Heart right ventricle (tissue), 16 donors: ENCODE measurements at places on chromosomes 12 and 14.

GRCh38 chr12:21169878-21170472 is 39.0 kb downstream of the SLCO1B1 start:
- no peak overlapping the region for H3K27ac ChIP-seq
- H3K27me3 ChIP-seq, result no peaks in the 10 kb centered on the region
- no peaks in the 10 kb centered on the region for H3K4me1 ChIP-seq
- no peaks in the 10 kb centered on the region for H3K36me3 ChIP-seq
- no peak for DNase-seq

DNA sequence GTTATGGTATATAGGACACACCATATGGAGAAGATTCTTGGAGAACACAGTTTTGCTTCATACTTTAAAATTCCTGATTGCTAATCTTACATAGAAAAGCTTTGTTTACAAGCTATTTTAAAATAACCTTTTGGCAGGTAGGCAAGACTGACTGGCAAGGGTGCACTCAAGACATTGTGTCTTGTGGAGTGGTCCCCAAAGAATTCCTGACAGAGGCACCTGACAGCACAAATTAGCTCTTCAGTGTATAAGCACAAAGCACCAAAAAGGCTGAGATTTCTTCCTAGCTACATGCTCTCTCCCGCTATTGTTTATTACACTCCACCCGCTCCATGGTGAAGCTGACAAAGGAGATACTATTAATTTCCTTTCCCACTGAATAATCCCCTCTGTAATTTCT is 139.4 kb downstream of the MON2 start:
- H3K4me1 ChIP-seq, result peaks cover 4% of the 10 kb centered on the region
- no peaks in the 10 kb centered on the region for H3K27me3 ChIP-seq
- H3K36me3 ChIP-seq, result no peaks in the 10 kb centered on the region
- no peak for DNase-seq
- H3K4me3 ChIP-seq, result peak overlapping the region; percentile 89

DNA sequence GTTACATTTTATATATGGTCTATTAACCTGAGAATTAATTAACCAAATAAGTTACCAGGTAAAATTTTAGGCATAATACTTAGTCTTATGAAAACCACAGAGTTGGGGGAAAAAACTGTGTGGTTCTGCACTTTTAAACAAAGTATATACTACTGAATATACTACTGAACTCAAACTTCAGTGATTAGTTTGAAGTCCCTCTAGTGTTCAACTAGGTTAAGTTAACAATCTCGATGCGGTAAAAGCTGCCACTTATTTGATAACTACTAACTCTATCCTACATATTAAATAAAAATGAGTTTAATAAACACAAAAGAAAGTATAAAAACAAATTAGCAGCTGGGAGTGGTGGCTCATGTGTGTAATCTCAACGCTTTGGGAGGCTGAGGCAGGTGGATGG is 56.7 kb downstream of the MED13L start:
- no peak for DNase-seq
- no peak overlapping the region for H3K4me3 ChIP-seq
- H3K4me1 ChIP-seq, result peaks cover 20% of the 10 kb centered on the region
- no peak overlapping the region for H3K27ac ChIP-seq

- H3K27me3 ChIP-seq, result no peaks in the 10 kb centered on the region
- H3K27ac ChIP-seq, result no peak overlapping the region
- no peak overlapping the region for H3K4me3 ChIP-seq
- no peaks in the 10 kb centered on the region for H3K36me3 ChIP-seq
- no peaks in the 10 kb centered on the region for H3K4me1 ChIP-seq
These were observed 225.0 kb downstream of the LRIG3 start for GRCh38 chr12:58695263-58695662.

- no peak overlapping the region for H3K27ac ChIP-seq
- H3K4me1 ChIP-seq, result peaks cover 6% of the 10 kb centered on the region
- H3K4me3 ChIP-seq, result no peak overlapping the region
These were observed 3.5 kb downstream of the TBPL2 start for GRCh38 chr14:55436931-55437330.

DNA sequence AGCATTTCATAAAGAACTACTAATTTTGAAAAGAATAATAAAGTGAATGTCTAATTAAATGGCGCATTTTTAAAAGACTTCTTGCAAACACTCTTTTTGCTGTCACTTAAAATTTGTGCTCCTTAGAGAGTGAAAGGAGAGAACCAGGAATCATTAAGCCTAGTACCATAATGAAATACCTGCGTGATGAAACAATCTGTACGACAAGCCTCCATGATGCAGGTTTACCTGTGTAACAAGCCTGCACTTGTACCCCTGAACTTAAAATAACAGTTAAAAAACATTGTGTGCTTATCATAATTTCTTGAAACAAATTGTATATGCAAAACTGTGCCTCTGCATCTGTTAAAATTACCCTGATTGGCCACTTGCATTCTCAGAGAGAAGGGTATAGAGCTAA is 108.1 kb downstream of the MGAT4C start:
- H3K27ac ChIP-seq, result no peak overlapping the region
- no peak overlapping the region for H3K4me3 ChIP-seq
- H3K36me3 ChIP-seq, result no peaks in the 10 kb centered on the region
- no peaks in the 10 kb centered on the region for H3K27me3 ChIP-seq

GRCh38 chr12:84222841-84223240 is 689.8 kb downstream of the SLC6A15 start:
- no peaks in the 10 kb centered on the region for H3K36me3 ChIP-seq
- no peaks in the 10 kb centered on the region for H3K27me3 ChIP-seq
- no peaks in the 10 kb centered on the region for H3K4me1 ChIP-seq
- H3K27ac ChIP-seq, result no peak overlapping the region
- no peak for DNase-seq
